Uterus (tissue), 4 donors: ENCODE measurements at places on chromosomes 5 and 9. TPM values are rescaled to one million over a fixed set of nuclear protein-coding genes. Genes with fewer than 3 reads are reported as not detected.
A peak's percentile ranks its signal among the peaks of the same experiment; 100 is the strongest.

Gene TMEM171
- not detected for total RNA-seq

DNA sequence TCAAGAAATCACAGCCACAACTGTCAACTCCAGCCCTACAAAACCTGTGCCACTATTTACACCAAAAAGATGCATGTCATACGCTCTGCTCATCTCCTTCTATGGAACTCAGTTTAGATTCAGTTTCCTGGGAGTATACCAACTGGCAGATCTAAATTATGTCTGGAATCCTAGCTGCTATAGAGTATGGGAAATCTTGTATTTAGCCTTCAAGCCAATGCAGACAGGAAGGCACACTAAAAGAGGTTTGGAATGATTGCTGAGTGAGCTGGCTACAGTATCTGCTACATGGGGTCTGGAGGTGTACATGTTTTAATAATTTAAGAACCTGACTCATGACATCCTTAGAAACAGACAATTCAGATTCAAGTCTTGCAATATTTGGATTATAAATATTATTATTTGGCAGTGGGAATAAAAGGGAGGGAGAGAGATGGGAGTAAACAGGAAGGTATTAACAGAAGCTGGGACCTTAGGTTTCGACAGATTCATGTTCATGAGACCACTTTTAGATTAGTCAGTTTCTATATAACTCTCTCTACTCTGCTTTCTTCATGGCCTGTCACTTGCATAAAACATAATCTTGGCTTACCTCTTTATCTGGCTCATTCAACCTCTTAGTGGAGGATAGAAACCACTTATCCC, 178.8 kb upstream of the HAPLN1 start:
- no peak overlapping the region for H3K27ac ChIP-seq
- H3K36me3 ChIP-seq = no peaks in the 10 kb centered on the region
- DNase-seq = no peak
- H3K27me3 ChIP-seq = no peaks in the 10 kb centered on the region
- H3K4me1 ChIP-seq = no peaks in the 10 kb centered on the region
- H3K4me3 ChIP-seq = no peak overlapping the region

Gene PRLR
- 15.8 TPM for total RNA-seq

DNA sequence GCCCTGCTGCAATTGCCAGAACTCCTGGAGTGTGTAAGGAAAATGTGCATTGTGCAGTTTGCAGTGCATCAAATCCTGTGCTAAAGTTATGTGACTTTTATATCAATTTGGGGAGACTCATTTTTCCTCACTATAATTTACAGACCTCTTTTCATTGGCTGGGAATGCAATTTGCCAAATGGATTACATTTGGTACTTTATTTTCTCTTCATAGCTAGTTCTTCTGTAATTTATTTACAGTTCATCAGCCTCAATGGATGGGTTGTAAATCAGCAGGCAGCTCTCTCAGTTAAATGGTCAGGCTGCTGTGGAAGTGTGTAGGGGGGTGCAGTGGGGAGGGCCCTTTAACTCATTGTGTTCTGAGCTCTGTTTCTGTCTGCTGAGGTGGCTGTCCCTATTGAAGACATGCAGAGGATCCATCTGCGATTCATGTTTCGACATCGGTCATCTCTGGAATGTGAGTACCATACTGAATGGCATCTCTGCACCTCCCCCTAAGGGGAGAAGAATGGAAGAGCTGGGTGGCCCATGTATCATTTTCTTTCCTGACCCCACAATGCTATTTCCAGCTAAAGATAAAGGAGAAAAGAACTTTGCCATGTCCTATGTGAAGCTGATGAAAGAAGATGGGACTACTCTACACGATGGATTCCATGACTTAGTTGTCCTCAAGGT, 74.6 kb downstream of the DOCK2 start:
- H3K4me3 ChIP-seq = no peak overlapping the region
- H3K27me3 ChIP-seq = no peaks in the 10 kb centered on the region
- no peak for DNase-seq

- no peaks in the 10 kb centered on the region for H3K4me1 ChIP-seq
- no peaks in the 10 kb centered on the region for H3K27me3 ChIP-seq
- H3K36me3 ChIP-seq = no peaks in the 10 kb centered on the region
- peak; percentile 29 for DNase-seq
- no peak overlapping the region for H3K4me3 ChIP-seq
Measured at GRCh38 chr5:174608631-174609097, 115.7 kb upstream of the MSX2 start.

DNA sequence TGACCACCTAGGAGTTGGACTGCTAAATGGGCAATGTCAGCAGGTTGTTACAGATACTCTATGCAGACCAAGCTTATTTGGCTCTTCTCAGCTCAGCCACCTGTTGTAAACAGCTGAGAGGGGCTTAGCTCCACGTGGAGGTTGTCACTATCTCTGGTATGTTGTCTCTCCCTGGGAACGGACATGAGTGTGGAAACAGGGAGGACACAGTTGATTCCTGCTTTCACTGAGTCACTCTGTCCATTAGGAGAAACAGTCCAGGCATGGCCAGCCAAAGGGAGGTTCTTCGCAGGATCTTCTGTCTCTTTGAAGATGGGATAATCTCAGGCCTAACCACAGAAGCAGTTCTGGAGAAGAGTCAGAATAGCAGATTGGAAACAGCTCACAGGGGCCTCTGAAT, 121.2 kb downstream of the PALM2AKAP2 start:
- no peak overlapping the region for H3K4me3 ChIP-seq
- no peaks in the 10 kb centered on the region for H3K27me3 ChIP-seq
- no peak overlapping the region for H3K27ac ChIP-seq
- no peak for DNase-seq

Gene SIT1
- not detected for total RNA-seq

GRCh38 chr9:16139774-16140173, 586.9 kb downstream of the CCDC171 start:
- no peak overlapping the region for H3K4me3 ChIP-seq
- H3K27ac ChIP-seq = peak overlapping the region; percentile 89
- DNase-seq = peak; percentile 93
- no peaks in the 10 kb centered on the region for H3K36me3 ChIP-seq

GRCh38 chr9:38432922-38433510, 8.8 kb upstream of the IGFBPL1 start:
- H3K27me3 ChIP-seq = no peaks in the 10 kb centered on the region
- no peak overlapping the region for H3K4me3 ChIP-seq
- DNase-seq = no peak
- no peaks in the 10 kb centered on the region for H3K4me1 ChIP-seq
- H3K36me3 ChIP-seq = no peaks in the 10 kb centered on the region

DNA sequence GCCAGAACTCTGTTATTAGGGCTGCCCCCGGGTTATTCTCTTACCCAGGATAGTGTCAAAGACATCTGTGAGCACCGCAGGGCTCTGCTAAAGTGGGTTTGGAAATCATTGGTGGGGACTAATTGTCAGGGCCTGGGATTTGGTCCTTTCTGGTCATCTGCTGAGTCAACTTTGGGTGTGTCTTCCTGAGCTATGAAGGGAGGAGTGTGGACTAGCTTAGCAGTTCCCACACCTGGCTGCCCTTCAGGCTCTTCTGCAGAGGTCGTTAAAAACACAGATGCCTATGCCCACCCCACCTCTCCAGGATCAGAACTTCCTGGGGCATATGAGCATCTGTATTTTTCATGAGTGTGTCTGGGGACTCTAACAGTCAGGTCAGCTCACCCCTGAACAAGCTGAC, 352.2 kb downstream of the SLIT3 start:
- no peak overlapping the region for H3K27ac ChIP-seq
- H3K27me3 ChIP-seq = no peaks in the 10 kb centered on the region
- no peaks in the 10 kb centered on the region for H3K4me1 ChIP-seq
- no peak for DNase-seq

- H3K4me1 ChIP-seq = no peaks in the 10 kb centered on the region
- DNase-seq = no peak
- no peaks in the 10 kb centered on the region for H3K27me3 ChIP-seq
- no peak overlapping the region for H3K4me3 ChIP-seq
- no peaks in the 10 kb centered on the region for H3K36me3 ChIP-seq
- H3K27ac ChIP-seq = no peak overlapping the region
Measured at GRCh38 chr5:9972059-9972458, 277.6 kb downstream of the ATPSCKMT start.

DNA sequence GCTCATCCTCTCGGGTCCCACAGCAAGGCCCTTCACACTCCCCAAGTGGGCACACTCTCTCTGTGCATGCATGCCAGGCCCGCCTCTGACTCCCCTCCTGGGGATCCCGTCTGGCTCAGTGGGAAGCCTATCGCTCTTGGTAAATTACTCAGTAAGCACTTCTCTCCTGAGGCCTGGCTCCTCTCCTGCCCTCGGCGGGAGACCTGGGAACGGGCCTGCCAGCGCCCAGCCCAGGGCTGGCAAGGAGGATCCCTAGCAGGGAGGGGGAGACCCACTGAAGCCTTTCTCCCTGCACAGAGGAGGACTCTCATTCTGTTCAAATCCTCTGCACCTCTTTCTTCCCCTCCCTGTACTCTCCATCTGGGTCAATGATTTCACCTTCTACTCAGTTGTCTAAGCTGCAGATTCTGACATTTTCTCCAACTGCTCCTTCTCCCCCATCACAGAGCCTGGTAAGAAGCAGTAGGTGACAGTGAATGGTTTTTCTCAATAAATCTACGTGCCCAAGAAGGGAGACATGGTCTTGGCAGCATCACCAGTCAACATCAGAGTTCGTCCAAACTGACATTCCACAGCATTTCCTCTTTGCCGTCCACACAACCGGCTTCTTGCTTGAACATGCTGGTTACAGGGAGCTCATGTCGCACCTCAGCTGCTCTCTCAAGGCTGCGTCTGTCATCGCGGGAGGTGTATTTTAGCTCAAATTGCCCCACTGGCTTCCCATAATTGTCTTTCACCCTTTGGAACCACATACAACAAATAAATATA, 81.9 kb downstream of the GPR21 start:
- DNase-seq = no peak
- no peak overlapping the region for H3K27ac ChIP-seq
- no peaks in the 10 kb centered on the region for H3K27me3 ChIP-seq
- no peak overlapping the region for H3K4me3 ChIP-seq
- no peaks in the 10 kb centered on the region for H3K4me1 ChIP-seq
- no peaks in the 10 kb centered on the region for H3K36me3 ChIP-seq

Gene MAN2A1
- 32.1 TPM for total RNA-seq

GRCh38 chr9:14270358-14271092, 43.4 kb downstream of the NFIB start:
- no peaks in the 10 kb centered on the region for H3K36me3 ChIP-seq
- DNase-seq = no peak
- H3K27ac ChIP-seq = peak overlapping the region; percentile 78
- peak overlapping the region; percentile 13 for H3K4me3 ChIP-seq
- no peaks in the 10 kb centered on the region for H3K27me3 ChIP-seq

DNA sequence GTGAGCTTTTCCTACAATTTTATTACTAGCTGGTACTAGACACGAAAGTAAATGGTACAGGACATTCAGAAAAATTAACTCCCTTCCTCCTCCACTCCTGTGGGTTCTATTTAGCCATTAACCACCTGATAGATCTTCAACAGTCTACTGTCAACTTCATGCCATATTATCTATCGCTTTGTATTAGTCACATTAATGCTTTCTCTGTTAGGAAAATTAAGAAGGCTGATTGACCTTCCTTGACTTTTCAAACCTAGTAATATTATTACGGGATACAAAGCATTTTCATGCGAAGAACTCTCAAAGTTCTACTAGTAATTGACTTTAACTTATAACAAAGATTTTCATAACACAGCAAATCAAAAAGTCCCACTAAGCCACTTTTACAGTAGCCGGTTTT, 1.2 kb downstream of the TEX10 start:
- DNase-seq = no peak
- H3K4me3 ChIP-seq = peak overlapping the region; percentile 81
- no peaks in the 10 kb centered on the region for H3K36me3 ChIP-seq

Gene LHX3
- not detected for total RNA-seq

DNA sequence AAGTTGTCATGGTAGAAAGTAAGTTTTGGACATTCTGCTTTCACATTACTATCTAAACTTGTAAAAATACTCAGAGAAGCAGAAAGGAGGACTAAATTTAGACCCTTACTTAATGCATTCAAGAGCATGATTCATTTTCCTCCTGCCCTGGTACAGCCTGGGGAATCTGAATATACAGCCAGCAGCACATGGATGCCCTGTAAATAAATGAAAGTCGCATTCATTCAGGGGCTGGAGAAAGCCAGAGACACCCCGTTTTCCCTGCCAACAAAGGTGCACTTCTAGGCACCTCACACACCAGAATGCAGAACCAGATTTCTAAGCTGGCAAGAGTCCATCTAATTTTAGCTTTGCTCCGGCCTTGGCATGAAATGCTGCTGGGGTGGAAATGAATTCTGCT, 172.7 kb upstream of the KLF9 start:
- no peaks in the 10 kb centered on the region for H3K36me3 ChIP-seq
- H3K27ac ChIP-seq = peak overlapping the region; percentile 90
- H3K27me3 ChIP-seq = no peaks in the 10 kb centered on the region
- peak; percentile 34 for DNase-seq
- no peak overlapping the region for H3K4me3 ChIP-seq

- H3K4me3 ChIP-seq = no peak overlapping the region
- no peaks in the 10 kb centered on the region for H3K27me3 ChIP-seq
- no peaks in the 10 kb centered on the region for H3K36me3 ChIP-seq
- DNase-seq = no peak
Measured at GRCh38 chr5:61854531-61854930, 451.5 kb upstream of the KIF2A start.

DNA sequence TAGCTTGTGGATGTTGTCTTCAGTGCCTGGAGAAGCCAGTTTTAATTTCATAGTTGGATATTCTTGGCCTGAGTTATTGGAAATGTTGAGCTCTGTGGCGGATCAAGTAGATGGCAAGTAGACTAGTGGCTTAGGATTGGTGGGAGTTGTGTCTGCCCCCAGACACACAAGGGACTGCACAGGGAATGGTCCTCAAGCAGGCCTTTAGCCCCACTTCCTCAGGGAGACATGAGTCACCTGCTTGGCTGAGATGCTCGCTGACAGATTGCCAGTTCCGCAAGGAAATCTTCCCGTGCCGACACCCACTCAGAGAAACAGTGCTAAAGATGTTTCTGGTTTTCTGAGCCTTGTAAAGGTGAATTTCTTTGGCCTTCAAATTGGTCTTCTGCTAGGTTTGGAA, 18.8 kb upstream of the CATSPER3 start:
- H3K27me3 ChIP-seq = no peaks in the 10 kb centered on the region
- no peak overlapping the region for H3K4me3 ChIP-seq
- no peak overlapping the region for H3K27ac ChIP-seq
- H3K4me1 ChIP-seq = no peaks in the 10 kb centered on the region
- DNase-seq = peak; percentile 22

GRCh38 chr5:78486218-78486617, 125.8 kb downstream of the SCAMP1 start:
- no peaks in the 10 kb centered on the region for H3K4me1 ChIP-seq
- no peaks in the 10 kb centered on the region for H3K36me3 ChIP-seq
- H3K27ac ChIP-seq = no peak overlapping the region
- no peak for DNase-seq

Gene CA9
- total RNA-seq = 0.14 TPM

Gene DTWD2
- total RNA-seq = 8.2 TPM

Gene PTGS1
- total RNA-seq = 20.6 TPM
